Glomerular endothelial cell (primary cell): ENCODE measurements at places on chromosomes 1 and 21. TPM values are rescaled to one million over a fixed set of nuclear protein-coding genes. Genes with fewer than 3 reads are reported as not detected.
A peak's percentile ranks its signal among the peaks of the same experiment; 100 is the strongest.

- no peak for DNase-seq
Measured at GRCh38 chr1:242524571-242525359, at the start of gene PLD5. Gene PLD5, minus strand, starts transcription at chr1:242524697.

- no peak for DNase-seq
Measured at GRCh38 chr1:161382214-161383019, 14.7 kb upstream of the CFAP126 start.

GRCh38 chr21:36388835-36389234 lies 3.6 kb downstream of the CHAF1B start:
- no peak for DNase-seq

- no peak for DNase-seq
Measured at GRCh38 chr1:240813720-240814119, 201.8 kb upstream of the GREM2 start.

- no peak for DNase-seq
Measured at GRCh38 chr1:240999826-241000225, 357.2 kb downstream of the RGS7 start.

GRCh38 chr1:233689017-233689747 lies 75.3 kb downstream of the KCNK1 start:
- DNase-seq = no peak

DNA sequence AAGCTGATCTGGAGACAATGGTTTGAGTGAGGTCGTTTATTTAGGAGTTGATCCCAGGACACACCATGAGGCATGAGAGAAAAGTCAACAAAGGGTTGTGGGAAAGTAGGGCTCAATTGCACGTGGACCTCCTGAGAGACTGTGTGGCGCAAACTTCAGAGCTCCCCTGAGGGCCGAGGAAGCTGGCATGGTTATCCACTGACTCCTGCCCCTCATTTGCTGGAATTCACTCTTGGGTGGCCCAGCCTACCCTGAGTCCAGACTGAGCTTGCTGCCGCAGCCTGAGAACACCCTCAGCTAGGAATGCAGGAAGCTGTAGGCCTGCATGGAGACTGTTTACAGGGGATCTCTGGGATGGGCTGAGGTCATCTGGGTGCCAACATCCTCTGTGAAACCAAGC lies 301.0 kb downstream of the RWDD3 start:
- no peak for DNase-seq

- no peak for DNase-seq
Measured at GRCh38 chr1:77996734-77997133, 8.0 kb upstream of the DNAJB4 start.

DNA sequence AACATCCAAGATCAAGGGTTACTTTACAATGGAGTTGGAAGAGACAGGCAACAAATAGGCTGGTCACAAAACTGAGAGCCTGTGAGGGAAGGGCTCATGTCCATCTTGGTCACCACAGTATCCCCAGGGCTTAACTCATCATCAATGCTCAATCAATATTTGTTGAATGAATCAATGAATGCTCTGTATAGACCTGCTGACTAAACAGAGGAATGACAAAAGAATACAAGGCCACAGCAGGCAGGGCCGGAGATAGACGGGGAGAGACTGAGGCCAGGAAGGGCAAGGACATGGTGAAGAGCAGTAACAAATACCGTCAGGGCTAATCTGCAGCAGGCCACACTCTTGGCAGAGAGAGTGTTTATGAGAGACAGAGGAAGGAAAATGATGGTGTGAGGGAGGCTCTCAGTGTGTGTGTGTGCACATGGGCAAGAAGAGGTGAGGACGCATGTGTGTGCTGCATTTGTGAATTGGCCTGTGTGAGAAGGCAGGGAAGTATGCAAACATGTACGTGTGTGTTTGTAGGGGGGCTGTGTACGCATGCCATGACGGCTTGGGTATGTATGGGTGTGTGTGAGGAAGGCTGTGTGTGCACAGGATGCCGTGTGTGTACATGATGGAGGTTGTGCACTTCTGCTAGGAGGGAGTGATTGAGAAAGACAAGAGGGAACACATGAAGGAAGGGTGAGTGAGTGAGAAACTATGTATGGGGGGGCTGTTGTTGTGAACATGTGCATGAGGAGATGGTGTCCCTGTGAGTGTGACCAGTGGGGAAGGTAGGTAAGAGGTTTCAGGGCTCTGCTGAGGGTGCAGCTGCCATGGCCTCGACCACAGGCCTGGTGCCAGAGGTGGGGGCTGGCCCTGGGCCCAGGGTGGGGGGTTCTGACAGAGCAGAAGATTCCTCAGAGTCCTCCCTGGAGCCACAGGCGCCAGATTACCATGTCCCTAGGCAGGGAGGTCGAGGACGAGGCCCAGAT lies 15.4 kb downstream of the AHDC1 start:
- DNase-seq = no peak

DNA sequence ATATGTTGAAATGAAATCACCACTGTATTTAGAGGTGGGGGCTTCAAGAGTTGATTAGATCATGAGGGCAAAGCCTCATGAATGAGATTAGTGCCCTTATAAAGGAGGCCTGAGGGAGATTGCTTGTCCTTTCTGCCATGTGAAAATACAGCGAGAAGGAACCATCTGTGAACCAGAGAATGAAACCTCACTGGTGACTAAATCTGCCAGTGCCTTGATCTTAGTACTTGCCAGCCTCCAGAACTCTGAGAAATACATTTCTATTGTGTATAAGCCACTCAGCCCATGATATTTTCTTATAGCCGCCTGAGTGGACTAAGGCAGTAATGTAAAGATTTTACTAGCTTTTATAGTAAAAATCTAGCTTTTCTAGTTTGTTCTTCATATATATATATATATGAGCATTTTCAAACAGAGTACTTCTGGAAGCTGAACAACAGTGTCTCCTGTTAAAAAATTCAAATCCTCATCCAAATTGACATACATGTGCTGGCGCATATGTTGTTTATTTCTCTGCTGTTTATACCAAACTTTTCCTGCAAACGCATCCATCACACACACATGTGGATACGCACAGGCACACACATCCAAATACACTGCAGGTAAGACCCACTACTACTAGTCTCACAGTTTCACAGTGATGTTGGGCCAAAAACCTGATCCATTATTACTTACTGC lies 213.1 kb downstream of the RGS7 start:
- no peak for DNase-seq

DNA sequence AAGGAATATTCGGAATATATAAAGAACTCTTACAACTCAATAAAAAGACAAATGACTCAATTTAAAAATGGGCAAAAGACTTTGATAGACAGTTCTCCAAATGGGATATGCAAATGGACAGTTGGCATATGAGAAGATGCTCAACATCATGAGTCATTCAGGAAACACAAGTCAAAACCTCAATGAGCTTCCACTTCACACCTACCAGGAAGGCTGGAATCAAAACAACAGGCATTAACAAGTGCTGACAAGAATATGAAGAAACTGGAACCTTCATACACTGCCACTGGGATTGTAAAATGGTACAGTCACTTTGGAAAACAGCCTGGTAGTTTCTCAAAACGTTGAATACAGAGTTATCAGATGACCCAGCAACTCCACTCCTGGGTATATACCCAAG lies 17.2 kb downstream of the PGBD5 start:
- no peak for DNase-seq

- no peak for DNase-seq
Measured at GRCh38 chr21:41365377-41366107, 3.7 kb downstream of the MX2 start.

GRCh38 chr1:236812334-236813030 lies 17.4 kb downstream of the MTR start:
- DNase-seq = no peak

- peak; percentile 71 for DNase-seq
Measured at GRCh38 chr1:43232074-43232473, 37.7 kb upstream of the TMEM125 start.

DNA sequence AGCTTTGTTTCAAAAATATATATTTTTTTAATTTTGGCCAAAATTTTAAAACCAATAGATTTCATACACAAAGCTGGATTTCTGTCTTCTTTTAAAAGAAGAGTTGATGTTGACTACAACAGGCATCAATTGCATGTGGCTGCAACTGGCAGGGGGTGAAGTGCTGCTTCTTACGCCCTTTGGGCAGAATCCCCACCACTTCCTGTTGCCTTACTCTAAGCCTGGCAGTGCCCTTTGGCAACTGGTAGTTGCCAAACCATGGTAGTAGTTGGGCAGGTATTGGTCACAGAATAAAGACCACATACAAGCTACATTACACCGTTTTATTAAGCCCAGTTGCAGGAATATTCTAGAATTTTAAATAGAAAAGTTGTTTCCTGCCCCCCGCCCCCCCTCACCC lies 17.0 kb downstream of the LAMC2 start:
- no peak for DNase-seq

DNA sequence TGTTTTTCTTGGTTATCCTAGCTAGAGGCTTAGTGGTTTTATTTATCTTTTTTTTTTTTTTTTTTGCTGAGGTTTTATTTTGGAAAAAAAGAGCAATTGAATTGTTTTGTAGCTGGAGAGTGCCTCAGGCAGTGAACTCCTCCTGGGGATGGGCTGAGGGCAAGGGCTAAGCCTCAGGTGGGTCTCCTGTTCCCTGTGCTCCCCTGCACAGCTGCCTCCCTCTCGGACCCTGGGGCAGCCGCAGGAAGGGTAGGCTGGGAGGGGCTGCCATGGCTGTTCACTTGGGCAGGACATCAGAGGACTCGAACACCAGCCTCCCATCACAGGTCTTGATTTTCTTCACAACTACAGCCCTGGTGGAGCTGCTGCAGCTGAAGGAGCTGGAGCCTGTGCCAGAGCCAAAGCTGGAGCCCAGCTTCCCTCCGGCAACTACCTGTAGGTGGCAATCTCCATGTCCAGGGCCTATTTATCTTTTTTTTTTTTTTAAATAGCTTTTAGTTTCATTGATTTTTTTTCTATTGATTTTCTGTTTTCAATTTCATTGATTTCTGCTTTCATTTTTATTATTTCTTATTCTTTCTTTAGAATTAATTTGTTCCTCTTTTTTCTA lies 28.9 kb downstream of the LEPR start:
- DNase-seq = no peak

- no peak for DNase-seq
Measured at GRCh38 chr1:182280504-182280900, 111.1 kb downstream of the GLUL start.

DNA sequence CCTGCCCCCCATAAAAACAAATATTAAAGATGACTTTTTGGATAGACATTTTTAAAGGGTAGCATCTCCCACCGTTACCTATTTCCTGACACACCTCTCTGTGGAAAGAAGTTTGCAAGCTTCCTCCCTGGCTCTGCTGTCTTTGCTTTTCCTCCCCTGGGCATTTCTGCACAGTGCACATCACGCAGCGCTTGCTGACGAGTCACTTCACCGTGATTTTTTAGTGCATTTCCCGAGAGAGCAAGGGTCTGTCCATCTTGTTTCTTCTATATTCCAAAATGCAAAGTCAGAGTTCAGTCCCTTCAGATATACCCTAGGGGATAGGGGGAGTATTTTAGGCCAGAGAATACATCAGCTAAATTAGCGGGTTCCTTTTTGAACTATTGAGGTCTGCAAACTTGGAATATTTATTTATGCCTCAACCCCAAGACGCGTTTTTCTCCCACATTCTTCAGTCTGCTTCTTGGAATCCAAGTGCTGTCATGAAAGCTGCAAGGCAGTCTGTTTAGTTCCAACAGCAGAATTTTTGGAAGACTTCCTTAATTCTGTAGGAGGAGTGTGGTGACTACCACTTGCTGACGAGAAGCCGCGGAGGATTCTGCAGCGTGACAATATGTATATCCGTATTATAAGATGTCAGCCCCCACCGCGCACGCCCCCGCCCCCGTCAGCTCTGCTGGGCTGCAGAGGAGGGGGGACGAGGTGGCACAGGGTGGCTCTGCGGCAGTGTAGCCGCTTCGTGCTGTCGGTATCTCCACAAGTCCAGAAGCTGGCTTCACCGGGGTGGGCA lies 22.4 kb downstream of the SMYD2 start:
- DNase-seq = no peak

DNA sequence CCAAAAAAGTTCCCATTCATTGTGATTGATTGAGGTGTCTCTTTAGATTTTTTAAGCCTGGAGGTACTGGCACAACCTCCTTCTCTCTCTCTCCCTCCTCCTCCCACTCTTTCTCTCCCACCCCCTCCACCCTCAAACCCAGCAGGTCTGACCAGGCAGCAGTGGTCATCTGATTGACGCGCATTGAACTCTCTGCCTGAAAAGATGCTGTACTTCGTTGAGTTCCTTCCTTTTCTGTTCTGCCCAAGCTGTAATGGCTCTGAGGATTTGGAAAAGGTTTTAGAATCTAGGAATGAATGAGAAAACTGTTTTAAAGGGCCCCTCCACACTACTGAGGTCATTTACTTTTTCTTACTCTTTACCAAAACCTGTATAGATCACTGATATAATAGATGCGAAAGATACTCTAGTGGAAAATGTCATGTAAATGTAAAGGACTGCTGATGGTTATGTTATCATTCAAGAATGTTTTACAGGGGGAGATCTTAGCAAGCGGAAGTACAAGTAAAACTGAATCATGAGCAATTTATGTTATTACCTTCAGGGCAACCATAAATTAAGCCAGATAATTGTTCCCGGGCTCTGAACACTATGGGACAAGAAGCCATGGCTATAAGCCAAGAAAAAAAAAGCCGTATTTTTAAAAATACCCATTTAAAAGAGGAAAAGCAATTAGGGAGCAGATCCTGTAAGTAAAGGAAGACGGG lies 25.2 kb upstream of the DYRK1A start:
- DNase-seq = no peak

DNA sequence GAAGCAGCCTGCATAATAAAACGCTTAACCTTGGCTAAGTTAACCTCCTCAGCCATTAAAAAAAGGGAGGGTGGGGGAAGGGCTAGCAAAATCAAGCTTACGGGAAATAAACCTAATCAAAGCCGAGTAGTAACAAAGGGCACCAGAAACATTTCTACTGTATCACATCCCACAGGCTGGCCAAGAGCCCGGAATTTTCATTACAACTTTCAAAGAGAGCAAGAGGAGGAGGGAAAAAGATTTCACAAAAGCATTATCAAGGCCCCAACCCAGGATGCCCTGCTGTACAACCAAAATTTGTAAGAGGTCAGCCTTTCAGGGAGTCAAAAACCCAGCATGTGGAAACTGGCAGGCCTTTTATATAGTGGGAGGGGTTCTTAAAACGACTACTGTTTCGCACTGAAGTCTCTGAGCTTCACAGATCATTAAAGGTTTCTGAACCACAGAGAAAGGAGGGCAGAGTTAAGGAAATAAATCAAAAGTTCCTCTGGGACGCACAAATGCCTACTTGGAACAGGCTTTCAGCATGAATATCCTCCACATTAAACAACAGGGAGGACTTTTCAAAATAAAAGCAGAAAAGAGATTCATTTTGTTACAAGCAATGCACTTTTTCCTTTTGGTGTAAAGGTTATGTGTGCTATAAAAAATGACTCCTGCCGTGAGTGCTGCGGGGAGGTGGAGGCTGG lies 90.4 kb downstream of the SLC45A1 start:
- DNase-seq = no peak

The PTAFR gene
- total RNA-seq = not detected in 2 replicates

The NR1I3 gene
- not detected in 2 replicates for total RNA-seq

The DIO1 gene
- not detected in 2 replicates for total RNA-seq

The RNU1-3 gene
- total RNA-seq = under 0.01 TPM in 2 replicates

The C1QTNF12 gene
- total RNA-seq = 0.76 and 1.7 TPM in 2 replicates

The DNAJB4 gene
- 30.9 and 41.1 TPM in 2 replicates for total RNA-seq

The TADA1 gene
- 7.3 and 8.6 TPM in 2 replicates for total RNA-seq

The KCNQ4 gene
- total RNA-seq = 0.12 and 0.68 TPM in 2 replicates

The SDC3 gene
- total RNA-seq = 64.3 and 79.5 TPM in 2 replicates

The S100A14 gene
- total RNA-seq = not detected in 2 replicates

The LIX1L gene
- 41.6 and 42.2 TPM in 2 replicates for total RNA-seq

The ELAPOR1 gene
- 0.29 and 0.41 TPM in 2 replicates for total RNA-seq

The AADACL4 gene
- total RNA-seq = not detected in 2 replicates

The PPM1J gene
- total RNA-seq = 1.6 and 2.2 TPM in 2 replicates

The SYTL1 gene
- total RNA-seq = 1.8 and 5.4 TPM in 2 replicates
